ENCODE measurements at places on chromosomes 7 and 10.
A peak's percentile ranks its signal among the peaks of the same experiment; 100 is the strongest.

DNA sequence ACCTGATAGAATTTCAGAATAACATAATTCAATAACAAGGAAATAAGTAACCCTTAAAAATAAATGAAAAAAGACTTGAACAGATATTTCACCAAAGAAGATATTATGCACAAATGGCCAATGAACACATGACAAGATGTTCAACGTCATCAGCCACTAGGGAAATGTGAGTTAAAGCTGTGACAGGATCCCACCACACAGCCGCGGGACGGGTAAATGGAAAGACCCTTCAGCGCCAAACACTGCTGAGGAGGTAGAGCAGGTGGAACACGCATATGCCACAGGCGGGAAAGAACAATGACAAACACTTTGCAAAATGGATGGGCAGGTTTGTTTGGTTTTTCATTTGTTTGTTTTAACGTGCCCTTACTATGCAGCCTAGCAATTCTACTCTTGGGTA lies 86.1 kb upstream of the RNF32 start:
- no peak for DNase-seq

DNA sequence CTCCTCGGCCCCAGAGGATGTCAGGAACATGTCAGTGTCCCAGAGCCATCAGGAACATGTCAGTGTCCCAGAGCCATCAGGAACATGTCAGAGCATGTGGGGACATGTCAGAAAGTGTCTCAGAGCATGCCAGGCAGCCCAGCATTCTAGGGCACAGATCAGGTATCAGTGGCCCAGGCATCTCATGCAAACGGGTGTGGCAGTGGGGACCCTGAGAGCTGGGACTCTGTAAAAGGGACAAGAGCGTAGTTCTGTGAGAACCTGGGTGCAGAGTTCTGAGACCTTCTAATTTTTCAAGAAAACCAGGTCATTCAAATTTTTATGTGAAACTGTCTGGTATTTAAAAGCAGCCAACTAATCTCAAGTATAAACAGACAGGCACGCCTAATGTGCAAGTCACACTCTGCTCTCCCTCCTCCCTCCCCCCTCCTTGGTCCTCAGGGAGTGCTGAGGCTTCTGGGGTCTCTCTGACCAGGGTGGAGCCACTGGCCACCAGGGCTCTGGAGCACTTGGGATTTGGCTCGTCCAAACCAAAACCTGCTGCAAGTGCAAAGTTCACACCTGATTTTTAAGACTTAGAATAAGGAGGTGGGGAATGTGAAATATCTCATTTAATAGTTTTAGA lies 64.6 kb downstream of the ALOX5 start:
- no peak for DNase-seq

DNA sequence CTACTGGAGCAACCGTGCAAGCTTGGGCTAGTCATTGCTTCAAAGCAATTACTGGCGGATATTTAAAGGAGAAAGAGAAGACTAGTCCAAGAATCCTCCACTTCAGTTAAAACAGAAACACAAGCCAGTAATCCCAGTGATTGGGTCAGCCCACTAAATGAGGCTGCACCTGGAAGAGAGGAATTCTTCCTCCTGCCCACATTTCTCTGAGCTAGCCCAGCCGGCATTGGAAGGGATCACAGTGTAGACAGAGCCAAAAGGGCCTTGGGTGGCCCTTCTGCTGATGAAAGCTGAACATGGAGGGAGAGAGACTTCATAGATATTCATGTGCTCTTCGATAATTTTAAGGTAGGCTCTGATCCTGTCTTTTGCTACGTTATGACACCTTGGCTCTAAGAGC lies 228.4 kb downstream of the KIAA1217 start:
- DNase-seq, result no peak

DNA sequence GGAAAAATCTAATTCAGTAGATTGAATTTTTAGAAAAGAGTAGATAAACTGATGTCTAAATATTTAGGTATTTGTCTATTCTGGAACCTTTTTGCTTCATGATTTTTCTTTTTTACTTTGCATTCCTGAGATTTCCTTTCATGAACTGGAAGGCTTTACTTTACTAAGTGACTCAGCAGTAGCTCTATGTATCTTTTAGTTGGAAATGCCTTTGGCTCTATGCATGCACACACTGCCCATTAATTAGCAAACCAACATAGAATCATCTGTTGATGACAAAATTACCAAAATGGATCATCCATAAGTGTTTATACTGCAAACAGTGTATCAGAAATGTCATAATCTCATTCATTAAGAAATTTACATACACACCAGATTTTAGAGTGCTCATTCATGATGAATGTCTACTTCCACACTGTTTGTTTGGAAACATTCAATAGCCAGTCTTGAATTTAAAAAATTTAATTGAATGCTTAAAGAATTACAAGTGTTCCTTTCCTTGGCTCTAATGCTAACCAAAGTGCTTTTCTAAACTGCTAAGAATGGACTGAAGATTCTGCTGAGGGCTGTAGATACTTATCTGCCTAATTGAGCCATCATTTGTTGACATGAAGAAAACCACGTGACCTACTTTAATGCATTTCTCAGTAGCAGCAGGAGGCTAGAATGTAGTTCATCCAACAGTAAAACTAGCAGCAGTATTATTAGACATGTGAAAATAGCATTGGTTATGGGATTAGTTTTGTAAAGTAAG lies 282.0 kb downstream of the ADK start:
- peak; percentile 64 for DNase-seq

All from fibroblast of the aortic adventitia (primary cell).